Activated CD4-positive, alpha-beta T cell treated with anti-CD3 and anti-CD28 coated beads for 4 hours (primary cell): ENCODE measurements at places on chromosomes 7 and 10.

DNA sequence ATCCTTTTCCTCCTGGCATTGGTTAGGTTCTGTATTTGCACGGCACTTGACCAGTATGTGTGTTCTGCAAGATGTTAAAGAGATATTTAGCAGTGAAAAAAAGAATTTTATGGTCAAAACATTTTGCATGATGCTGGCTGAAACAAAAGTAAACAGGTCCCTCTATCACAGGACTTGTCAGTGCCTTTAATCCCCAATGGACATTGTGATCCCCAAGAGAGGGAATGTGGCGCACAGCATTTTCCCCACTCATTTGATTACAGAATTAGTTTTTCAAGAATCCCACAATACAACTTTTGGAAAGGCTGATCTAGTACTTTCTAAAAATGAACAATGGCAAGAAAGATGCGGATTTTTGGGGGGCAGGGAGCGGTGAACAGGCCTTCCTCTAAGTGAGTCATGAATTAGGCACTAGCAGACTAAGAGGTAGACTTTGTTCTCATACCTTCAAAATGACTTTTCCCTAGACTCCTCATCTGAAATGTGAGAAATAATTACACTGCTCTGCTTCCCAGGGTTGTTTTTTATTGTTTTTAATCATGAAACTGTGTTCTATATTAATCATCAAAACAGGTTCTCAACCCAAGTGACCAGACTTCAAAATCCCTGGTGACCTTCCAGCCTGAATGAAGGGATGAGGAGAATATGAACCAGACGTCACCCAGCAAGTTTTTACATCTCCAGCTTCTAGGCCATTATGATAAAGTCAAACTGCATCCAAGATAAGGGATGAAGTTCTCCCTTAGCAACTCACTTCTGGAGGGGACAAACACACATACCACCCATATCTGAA, 8.6 kb downstream of the FBXW4 start:
- DNase-seq: no peak

- DNase-seq: no peak
These were observed 138.0 kb downstream of the SRPK2 start for GRCh38 chr7:105250706-105251105.

DNA sequence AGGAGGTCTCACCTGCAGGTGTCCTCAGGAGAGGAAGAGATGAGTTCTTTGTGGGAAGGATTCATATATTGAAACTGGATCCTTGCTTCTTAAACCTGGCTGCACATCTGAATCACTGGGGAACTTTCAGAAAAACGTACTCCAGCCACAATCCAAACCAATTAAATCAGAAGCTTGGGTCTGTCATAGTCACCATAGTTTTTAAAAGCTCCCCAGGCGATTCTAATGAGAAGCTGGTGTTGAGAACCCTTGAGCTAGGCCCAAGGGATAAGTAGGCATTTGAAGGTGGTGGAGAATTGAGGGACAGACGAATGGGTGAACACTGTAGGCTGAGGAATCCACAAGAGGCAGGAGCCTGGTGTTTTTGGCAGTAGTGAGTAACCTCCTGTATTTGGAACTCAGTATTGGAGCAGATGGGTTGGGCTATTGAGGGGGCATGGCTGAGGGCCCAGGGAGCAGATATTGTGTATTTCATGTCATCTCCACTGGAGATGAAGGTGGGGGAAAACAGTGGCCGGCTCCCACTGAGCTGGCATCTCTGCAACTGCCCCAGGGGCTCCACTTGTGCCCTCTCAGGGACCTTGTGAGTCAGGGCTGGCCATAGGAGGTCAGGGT, 14.5 kb downstream of the ADCYAP1R1 start:
- DNase-seq: no peak

GRCh38 chr10:37774351-37774750, 83.1 kb downstream of the ZNF248 start:
- DNase-seq: no peak

GRCh38 chr7:53431901-53432300, 396.5 kb downstream of the POM121L12 start:
- DNase-seq: no peak

DNA sequence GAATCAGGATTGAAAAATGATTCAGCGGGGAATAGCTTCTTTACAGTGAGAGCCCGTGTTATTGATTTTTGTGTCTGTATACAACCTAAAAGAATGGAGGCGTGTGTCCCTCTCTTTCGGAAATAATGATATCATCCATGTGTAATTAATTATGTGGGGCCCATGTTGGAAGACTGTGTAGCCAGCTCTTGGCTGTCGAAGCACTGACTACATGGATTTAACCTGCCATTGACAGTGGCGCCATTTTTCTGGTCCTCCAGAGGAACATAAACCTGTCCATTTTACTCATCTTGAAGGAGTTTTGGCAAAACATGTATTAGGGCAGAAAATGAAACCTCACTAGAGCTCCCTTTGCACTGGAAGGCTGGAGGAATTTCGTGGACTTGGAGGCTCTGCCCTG, 119.6 kb downstream of the ITIH5 start:
- DNase-seq: no peak

DNA sequence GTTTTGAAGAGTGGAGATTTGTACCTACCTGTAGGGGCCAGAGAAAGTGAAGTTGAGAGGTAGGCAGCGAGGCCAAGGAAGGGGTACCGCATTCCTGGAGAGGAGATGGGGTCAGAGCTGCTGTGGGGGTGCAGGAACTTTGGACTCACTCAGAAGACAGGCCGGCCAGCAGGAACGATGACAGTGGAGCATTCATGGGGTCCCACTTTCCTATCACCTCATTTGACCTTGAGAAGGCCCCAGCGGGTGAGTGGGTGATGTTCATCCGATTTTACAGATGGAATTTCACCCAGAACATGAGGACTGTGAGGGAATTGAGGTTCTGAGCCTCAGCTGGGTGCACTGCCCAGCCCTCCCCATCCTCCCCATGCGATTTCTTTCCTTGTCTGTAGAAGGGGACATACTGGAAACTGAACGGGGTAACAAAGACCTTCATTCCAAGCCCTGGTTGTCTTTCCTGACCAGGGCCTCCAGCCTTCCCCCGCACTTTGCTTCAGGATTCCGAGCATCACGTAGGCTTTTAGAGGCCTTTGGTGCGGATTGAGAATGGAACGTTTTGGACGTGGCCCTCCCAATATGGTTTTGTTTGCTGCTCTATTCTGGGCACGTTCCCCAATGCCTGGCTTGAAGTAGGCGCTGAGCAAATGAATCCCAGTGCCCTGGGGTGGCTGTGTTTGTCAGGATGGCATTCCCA, 87.3 kb downstream of the ADCY1 start:
- no peak for DNase-seq

DNA sequence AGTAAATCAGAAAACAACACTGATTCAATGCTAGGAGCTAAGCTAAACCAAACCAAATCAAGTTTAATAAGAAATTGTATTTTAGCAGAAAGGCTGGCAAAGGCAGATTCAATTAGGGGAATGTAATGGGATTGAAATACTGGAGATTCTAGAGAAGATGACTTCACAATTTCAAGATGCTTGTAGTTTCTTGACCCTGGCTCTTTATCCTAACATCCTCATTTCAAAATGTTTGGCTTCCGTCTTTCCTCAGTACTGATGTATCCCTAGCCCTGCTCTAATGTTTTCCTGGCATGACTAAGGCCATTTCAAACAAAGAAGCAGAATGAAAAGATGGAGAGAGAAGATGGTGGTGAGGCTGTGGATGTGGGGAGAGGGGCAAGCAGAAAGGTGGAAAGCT, 2.7 kb upstream of the JCAD start:
- DNase-seq: no peak

DNA sequence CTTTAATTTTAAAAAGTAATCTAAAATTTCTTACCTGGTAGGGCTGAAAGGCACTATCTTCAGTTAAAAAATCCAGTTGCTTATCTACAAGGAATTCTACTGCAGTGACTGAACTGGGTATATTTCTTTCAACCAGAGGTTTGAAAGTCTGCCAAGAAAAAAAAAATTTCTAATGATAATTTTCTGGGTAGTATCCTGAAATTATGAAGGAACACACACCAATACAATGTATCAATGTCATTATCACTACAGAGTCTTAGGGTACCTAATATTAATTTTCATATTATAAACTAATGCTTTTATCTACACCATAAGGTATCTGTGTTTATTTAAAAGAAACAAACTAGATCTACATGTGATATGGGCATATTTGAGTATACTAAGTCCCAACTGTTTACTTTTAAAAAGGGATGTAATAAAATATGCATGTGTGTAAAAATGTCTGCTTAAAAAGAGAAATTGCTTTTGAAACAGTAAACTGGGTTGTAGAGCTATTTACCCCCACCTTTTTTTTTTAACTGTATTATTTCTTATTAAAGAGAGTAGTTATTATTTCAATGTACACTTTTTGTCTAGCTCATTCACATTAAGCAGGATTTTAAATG, 131.6 kb downstream of the NRBF2 start:
- DNase-seq: no peak

DNA sequence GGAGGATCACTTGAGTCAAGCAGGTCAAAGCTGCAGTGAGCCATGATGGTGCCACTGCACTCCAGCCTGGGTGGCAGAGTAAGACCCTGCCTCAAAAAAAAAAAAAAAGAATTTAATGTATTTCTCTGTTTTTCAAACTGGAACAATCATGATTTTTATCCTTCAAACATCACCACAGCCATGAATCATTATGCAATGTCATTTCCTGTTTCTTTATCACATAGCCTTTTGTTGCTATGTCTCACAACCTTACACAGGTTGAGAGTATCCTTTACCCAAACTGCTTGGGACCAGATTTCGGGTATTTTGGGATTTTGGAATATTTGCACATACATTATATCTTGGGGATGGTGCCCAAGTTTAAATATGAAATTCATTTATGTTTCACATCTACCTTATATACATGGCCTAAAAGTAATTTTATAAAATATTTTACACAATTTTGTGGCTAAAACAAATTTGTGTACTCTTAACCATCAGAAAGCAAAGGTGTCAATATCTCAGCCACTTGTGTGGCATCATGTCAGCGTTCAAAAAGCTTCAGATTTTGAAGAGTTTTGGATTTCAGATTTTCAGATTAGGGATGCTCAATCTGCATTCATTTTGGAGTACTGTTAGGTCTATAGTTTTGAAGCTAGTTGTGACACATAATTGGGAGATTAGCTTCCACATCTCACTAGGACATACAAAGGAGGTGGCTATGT, 8.2 kb downstream of the NT5C3A start:
- DNase-seq: no peak

DNA sequence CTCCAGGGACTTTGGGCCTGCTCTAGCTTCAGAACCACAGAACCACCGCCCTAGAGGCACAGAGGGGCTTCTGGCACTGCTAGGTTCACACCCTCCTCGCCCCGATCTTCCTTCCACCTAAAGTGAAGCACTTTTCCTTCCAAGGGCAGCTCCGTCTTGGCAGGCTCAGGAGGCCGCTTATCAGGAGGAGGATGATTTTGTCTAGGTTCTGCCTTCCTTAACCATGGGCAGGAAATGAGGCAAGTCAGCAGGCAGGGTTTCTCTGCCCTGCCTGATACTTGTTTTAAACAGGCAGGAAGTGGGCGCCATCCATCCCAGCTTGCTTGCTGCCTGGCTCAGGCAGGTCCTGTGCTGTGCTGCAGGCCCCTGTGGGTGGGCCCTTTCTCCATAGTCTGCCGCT, 8.3 kb upstream of the ATP6V0E2 start:
- DNase-seq: peak; percentile 55

DNA sequence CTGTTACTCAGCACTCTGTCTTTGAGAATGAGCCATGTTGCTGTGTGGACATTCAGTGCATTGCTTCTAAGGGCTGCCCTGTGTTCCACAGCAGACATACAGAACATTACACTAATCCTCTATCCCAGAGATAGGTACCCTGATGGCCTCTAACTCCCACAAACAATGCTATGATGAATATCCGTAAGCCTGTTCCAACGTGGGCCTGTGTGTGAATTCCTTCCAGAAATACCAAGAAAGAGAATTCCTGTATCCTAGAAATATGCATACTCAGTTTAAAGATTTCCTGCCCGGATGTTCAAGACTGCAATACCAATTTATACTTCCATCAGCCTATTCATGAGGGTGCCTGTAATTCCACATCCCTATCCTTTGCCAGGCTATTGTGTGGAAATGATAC, 21.3 kb upstream of the ST8SIA6 start:
- no peak for DNase-seq

- DNase-seq: no peak
These were observed 148.1 kb upstream of the CELF2 start for GRCh38 chr10:10869592-10869991.

GRCh38 chr7:117874191-117874700, 1.0 kb upstream of the CTTNBP2 start:
- DNase-seq: no peak

GRCh38 chr10:124101351-124101750, 8.0 kb upstream of the CHST15 start:
- no peak for DNase-seq

GRCh38 chr7:114973147-114973546, 51.3 kb downstream of the MDFIC start:
- DNase-seq: no peak

GRCh38 chr10:74077416-74077815, 73.2 kb downstream of the AP3M1 start:
- no peak for DNase-seq

DNA sequence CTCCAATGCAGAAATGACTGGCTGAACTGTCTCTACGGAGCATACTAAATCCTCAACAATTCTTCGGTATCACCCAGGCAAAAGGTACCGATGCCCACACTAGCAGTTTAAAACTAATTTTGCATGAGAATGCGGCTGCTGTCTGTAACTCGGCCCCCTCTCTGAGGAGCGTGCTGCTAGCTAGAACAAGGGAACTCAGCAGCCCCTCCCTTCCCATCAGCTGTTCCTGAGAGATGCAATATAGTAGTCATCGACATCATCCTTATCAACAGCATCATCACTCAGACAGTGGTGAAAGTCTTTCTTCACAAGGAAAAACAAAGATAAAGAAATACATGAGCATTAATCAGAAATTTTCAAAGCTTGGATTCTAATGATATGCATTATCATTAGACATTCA, 189.1 kb upstream of the FRMD4A start:
- DNase-seq: no peak

- no peak for DNase-seq
These were observed 432.2 kb downstream of the KIF20B start for GRCh38 chr10:90133606-90134005.

- DNase-seq: peak; percentile 59
These were observed 35.9 kb upstream of the AP5Z1 start for GRCh38 chr7:4739528-4739992.

DNA sequence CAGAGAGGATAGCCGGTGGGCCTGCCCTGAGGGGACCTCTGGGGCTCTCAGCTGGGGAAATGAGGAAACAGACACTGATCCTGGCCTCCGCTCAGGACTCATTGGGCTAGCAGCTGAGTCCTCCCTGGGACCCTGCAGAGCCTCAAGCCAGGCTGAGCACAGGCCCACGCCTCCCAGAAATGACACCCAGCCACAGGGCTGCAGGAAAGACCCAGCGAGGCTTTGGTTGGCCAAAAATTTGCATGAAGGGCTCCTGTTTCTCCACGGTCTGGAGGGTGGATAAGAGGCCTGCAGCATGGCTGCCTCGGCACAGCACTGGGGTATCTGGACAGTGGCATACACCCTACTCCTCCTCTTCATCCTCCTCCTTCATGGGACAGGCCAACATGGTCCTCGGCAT, 60.4 kb downstream of the ZNF33B start:
- no peak for DNase-seq

GRCh38 chr10:28993861-28994260, 295.0 kb upstream of the LYZL1 start:
- no peak for DNase-seq
